Effector CD8-positive, alpha-beta T cell (primary cell): ENCODE measurements at places on chromosomes 12 and 14.

DNA sequence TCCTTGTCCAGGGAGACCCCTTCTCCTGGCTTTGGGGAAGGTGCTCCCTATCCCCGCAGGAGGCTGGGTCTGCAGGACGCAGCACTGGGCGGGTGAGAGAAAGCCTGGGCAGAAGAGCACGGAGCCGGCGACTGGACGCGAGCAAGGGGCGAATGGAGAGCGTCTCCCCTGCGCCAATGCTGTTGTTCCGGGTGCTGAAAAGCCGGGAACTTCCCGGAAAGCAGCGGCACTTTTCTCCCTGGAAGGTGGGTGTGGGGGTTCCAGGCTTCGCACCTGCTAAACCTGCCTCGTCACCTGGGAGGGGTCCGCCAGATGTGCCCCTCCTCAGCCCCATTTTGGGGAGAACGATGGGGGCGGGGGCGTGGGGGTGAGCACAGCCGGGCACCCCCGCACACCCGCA lies 417.1 kb upstream of the TMTC1 start:
- no peak for DNase-seq

DNA sequence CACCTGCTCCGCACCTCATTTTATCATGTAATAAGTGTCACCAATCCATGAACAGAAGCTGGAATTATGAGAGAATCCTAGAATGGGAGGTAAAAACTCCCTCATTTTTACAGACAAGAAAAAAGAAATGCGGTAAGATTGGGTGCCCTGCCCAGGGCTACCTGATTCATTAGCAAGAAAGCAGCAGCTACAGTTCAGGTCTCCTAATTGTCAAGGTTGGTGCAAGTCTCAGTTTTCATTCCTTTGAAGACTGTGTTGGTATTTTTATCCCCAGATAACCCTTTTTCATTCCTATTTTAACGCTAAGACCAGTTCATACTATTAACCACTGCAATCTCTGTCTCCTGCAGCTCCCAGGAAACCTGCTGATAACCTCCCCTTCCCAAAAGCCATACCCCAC lies 6.9 kb downstream of the DUSP6 start:
- no peak for DNase-seq

GRCh38 chr14:54488318-54488645 lies 498 bp downstream of the GMFB start:
- peak; percentile 28 for DNase-seq

DNA sequence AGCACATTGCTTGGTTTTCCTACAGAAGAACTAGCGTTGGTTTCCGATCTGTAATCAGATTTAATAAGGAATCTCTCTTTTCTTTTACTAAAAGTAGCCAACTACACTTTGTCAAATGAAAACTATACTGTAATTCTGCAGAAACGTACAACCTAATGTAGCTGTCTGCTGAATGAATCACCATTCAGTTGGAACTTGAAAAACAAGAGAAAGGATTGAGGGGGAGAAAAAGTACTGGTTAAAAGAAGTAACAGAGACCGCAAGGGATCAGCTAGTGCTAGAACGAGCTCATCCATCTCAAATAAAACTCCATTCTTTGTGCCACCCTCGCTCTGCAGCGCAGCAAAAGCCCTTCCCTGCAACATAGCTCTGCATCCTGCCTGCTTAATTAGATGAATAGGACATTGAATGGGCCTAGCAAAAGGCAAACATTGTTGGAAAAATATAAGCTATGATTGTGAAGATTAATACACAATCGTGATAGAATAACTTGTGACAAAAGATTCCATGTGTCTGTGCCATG lies 2.6 kb downstream of the GARIN2 start:
- DNase-seq = no peak

DNA sequence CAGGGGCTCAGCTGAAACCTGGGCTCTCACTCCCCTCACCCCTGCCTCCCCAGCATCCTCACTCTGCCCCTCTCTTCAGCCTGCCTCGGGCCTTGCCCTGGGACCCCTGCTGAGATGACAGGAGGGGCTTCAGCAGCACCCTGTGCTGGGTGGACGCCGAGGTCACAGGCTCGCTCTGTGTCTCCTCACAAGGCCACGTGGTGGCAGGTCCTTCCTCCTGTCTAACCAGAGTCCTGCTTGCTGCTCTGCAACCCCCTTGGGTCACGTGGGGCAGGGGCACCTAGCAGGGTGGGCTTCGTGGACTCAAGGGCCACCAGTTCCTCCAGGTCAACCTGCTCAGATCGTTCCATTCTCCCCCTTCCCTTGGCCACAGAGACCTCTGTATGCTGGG lies 90.4 kb downstream of the TMEM121 start:
- no peak for DNase-seq

DNA sequence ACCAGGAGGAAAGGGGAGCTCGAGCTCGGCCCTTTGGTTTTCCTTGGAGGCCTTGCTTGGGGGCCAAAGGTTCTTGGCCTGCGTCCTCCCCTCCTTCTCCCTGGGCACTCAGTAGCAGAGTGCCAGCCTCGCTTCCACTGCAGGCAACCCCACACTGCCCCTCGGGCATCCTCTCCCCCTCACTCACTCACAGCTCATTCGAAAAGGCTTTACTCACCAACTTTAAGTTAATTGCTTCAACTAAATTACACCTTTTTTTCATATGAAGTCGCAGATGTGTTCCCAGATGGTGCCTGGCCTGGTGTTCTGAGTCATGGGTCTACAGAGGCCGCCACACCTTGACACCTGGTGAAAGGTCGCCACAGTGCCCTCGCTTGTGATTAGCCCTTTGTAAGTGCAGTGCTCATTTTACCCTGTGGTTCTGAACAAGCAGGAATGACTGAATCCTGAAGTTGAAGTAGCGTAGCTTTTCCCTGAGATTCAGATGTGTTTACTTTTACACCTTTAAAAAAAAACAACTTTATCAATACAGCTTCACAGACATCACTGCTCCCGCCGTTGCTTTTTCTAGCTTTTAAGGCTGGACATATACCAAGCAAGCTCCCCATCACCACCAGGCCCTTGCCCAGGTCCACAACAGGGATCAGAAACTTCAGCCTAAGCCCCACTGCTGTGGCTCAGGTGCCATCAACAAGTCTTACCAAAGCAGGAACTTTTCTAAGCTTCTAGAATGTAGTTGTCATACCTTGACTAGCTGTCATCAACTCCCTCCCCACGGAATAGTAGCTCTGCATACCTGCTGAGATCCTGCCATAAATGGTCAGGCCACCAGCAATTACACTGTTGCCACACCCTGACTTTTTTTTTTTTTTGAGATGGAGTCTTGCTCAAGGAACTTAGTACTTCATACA lies 20.3 kb upstream of the ADIPOR2 start:
- DNase-seq = no peak

DNA sequence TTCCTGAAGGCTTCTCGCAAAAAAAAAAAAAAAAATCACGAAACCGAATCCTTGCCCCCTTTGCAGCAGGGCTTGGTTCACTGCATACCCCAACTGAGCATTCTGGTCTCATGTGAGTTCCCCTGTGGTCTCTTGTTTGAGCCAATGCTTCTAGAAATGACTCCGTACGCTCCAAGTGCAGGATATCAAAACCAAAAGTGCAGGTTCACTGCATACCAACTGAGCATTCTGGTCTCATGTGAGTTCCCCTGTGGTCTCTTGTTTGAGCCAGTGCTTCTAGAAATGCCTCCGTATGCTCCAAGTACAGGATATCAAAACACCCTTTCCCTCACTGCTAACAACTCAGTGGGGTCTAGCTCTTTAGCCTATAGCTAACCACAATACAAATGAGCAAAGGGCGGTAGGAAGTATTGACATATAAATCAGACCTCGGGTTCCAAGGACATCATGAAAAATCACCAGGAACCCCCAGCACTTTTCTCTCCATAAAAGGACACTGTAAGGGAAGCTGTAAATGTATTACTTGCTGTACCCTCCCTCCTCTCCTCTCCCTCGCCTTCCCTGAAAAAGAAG lies 206.3 kb upstream of the NOS1 start:
- DNase-seq = no peak

- no peak for DNase-seq
Measured at GRCh38 chr14:102655137-102655536, 62.7 kb downstream of the RCOR1 start.

- DNase-seq = no peak
Measured at GRCh38 chr12:13799574-13799973, 181.8 kb downstream of the GRIN2B start.

GRCh38 chr14:34981743-34982420 lies 910 bp upstream of the SRP54 start:
- DNase-seq = peak; percentile 8

DNA sequence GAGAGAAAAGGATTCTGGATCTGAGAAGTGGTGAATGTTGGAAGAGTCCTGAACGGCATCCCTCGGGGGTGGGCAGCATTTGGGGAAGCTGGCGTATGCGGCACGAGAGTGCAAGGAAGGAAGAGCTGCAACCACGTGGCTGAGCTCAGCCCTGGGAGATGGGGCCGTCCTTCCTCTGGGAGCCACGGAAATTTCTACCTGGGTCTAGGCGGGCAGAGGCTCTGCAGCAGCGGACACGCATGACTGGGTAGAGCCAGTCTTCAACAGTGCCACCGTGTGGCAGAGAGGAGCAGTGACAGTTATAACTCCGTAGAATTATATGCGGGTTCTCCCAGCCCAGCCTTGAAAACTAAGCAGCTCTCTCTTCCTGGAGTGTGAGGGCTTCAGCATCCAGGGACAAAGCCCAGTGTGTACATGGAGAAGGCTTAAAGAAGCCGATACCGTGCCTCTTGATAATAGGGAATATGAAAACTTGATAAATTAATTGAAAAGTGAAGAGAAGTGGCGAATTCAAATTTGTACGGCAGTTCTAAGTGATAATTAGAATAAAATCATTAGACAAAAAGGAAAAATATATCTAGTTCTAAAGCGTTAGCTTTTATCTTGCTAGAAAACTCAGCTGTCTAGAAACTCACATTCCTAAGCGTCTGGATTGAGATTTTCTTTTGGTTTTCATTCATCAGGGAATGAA lies 82.9 kb upstream of the STXBP6 start:
- DNase-seq = no peak
